ENCODE measurements at places on chromosomes 16 and 17.

DNA sequence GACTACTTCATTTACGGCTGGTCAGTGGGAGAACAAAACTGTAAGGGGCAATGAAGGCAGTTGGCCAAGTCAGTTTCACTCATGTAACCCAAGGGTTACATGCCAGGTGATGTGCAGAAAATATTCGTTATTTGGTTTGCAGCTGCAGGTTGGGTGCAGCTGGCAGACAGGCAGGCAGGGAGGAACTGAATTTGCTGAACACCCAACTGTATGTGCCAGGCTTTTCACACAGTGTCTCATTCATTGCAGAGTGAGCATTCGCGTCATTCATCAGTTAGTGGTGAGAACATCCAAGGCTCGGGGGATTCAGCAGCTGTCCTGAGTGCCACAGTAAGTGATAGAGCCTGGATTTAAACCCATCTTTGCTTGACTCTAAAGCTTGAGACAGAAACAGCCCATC is 59.7 kb downstream of the ABCC6 start:
- DNase-seq, result no peak

DNA sequence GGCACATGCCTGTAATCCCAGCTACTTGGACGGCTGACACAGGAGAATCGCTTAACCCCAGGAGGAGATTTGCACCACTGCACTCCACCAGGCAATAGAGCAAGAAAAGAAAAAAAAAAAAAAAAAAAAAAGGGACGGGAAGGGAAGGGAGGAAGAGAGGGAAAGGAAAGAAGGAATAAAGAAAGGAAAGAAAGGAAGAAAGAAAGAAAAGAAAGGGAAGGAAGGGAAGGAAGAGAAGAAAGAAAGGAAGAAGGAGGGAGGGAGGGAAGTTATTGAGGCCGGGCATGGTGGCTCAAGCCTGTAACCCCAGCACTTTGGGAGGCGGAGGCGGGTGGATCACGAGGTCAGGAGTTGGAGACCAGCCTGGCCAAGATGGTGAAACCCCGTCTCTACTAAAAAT is 50.4 kb upstream of the STAC2 start:
- no peak for DNase-seq

DNA sequence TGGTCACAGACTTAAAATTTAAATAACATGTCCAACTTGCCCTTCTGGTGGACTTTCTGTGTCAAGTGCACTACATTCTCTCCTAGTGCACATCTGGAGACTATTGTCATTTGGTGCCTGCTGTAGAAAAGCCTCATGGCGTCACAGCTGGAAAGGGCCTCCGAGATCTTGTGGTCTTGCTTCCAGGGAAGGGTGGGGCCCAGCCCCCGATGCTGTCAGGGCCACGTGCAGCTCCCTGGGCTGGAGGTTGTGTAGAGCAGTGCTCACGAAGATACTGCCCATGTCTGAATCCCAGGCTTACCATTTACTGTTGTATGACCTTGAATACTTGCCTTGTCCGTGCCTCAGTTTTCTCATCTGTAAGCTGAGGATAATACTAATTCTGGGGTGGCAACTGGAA is 6.8 kb upstream of the MPRIP start:
- DNase-seq, result peak; percentile 47

GRCh38 chr16:4060009-4060408 is 56.2 kb downstream of the ADCY9 start:
- peak; percentile 44 for DNase-seq
